ENCODE measurements at places on chromosomes 13 and 19.

DNA sequence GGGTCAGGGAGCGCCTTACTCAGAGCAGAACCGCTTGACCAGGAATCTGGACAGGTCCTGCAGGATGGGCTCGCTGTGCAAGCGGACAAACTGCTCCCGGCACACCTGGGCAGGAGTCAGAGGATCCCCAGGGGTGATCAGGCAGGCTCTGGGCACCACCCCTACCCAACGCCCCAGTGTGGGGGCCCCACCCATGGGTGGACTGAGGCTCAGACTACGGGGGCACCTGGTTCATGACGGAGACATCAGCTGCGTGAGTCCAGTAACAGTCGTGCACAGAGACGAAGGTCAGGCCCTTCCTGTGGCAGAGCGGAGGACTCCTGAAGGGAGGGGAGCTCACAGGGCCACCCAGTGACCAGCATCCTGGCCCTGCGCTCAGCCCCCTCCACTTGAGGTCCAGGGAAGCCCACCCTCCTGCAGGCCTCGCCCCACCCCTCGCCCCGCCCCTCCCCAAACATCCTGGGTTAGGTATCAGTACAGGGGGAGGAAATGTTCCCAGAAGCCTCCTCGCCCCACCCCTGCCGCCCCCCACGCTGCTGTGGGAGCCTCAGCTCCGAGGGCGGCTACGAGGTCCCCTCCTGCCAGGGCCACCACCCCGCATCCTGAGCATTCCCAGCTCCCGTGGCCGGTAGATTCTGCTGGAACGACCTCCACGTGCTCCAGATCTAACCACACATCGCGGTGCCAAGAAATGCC lies 15.6 kb downstream of the POLRMT start:
- no peak for DNase-seq

DNA sequence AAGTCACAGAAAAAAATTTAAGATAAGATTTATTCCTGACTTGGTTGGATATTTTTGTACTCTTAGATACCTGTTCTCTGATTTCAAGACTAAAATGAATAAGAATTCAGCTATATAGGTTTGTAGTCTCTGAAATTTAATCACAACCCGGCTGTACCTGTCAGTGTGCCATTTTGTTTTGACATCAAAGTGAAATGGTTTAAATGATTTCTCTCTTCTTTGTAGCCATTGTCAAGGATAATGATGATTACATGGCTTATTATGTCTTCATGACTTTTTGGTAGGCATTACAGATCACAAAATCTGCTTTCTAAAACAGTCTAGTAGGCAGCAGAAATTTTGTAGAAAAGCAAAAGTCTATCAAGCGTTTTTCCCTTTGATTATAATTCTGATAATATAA lies 72.5 kb downstream of the PCDH17 start:
- DNase-seq = no peak

- no peak for DNase-seq
These were observed 4.2 kb downstream of the CCDC8 start for GRCh38 chr19:46409191-46409590.

DNA sequence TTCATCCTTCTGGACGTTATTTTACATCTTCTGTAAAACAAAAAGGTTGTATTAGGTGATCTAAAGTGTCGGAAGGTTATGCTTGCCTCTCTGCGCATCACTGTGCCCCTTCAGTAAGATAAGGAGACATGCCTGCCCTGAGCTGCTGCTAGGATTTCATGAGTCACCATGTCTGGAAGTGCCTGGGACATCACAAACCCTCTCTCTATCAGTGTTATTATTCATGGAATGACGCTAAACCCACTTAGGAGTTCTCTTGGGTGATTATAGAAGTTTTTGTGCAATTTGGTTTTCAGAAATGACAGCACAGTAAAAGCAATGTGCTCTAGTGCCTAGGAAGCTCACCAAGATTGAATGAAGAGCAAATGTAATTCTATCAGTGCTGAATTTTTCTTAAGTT lies 617.7 kb downstream of the DCT start:
- no peak for DNase-seq

DNA sequence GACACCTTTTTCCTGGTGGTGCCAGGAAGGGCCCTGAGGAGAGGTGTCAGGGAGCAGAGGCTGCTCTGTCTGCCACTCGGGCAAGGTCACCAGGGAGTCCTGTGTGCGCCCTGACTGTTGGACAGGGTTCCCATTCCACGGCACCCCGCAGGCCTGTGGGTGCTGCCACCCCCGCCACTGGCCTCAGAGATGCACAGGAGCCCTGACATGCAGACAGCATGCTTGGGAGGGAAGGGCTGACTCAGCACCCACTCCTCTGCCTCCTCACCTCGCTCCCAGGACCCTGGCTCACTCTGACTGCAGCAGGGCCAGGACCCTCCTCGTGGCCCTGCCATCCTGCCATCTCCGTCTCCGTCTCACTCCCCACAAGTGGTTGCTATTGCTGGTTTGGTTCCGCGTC lies 25.3 kb downstream of the MAU2 start:
- no peak for DNase-seq

DNA sequence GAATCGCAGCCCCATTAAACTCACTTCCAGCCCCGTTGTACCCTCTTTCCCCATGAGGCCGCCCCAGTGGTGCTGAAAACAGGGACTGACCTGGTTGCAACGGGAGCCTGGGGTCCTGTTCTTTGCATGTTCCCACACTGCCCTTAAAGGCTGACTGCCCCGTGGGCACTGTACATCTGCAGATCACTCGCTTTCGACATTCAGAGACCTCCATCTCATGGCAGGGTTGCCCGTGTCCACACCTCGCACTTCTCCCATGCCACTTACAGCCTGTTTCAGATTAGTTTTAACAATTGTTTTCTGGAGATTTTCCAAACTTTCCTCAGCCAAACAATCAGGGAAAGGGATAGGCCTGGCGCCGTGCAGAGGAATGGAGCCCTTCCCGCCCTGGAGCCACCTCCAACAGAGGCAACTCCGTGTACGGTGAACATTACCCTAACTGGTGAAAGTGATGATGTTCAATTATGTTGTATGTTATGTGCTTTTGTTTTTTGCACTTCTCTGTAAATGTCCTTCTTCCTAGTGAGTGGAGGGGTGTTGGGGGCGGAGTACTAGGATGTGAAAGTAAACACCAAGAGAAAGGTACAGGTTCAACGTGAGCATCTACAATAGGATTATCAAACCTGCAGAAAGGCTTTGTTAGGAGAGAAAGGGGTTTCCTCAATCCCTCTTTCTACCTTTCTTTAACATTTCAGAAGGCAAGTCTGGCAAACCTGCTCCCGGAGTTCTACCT lies 262.8 kb downstream of the FOXO1 start:
- DNase-seq = no peak
